ENCODE measurements at places on chromosomes 16 and 17.
A peak's percentile ranks its signal among the peaks of the same experiment; 100 is the strongest.

GRCh38 chr16:9102379-9102778 is 10.9 kb downstream of the HAPSTR1 start:
- DNase-seq: no peak

DNA sequence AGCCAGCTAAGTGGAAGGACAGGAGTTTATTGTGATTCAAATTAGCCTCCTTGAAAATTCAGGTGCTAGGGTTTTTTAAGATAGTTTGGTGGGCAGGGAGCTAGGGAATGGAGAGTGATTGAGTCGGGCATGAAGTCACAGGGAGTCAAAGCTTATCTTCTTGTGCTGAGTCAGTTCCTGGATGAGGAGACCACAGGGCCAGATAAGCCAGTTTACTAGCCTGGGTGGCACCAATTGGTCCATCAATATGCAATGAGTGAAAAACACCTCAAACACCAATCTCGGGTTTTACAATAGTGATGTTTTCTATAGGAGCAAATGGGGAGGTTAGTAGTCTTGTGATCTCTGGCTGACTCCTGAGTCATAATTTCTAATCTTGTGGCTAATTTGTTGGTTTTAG is 165.1 kb downstream of the ABCC12 start:
- DNase-seq: no peak

DNA sequence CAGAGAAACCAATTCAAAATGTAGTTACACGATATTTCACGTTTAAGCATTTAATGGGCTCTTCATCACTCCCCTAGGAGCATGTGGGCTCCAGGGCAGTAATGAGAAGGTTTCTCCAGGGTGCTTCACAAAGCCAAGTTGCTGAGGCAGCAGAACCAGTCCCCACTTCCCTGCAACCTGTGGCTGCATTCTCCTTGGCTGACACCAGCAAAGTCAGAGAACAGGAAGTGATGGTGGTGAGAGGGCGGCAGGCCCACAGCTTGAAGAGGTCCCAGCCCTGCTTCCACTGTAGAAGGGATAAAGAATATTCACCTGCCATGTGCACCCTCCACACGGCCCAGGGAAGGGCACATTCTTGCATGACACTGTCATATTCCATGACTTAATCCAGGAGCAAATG is 133.2 kb downstream of the CBLN1 start:
- DNase-seq: no peak

- DNase-seq: peak; percentile 42
Measured at GRCh38 chr17:27217631-27218030, 76.3 kb upstream of the WSB1 start.

DNA sequence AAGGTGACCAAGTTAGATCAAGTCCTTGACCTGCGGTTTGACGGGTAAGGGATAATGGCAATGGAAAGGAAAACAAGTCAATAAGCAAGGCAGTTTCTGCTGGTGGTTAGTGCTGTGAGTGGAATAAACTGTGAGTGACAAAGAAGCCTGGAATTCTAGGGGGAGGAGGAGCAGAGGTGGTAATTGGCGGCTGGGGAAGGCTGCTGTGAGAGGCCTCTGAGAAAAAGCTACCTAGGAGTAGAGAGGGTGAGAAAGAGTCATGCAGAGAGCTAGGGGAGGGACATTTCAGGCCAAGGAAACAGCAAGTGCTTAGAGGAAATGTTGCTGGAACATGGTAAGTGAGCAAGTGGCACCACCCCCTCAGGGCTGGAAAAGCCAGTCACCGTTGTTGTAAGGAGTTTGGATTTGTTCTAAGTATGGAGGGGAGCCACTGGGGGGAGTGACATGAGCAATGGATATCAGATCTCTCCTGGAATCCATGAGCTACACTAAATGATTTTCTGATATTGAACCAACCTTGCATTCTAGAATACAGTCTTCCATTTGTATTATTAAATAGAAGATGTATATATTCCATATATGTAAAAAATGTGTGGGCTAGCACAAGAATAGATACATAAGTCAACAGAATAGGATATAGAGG is 6.7 kb downstream of the NLRC3 start:
- no peak for DNase-seq

- no peak for DNase-seq
Measured at GRCh38 chr17:80283116-80283852, 22.6 kb downstream of the RNF213 start.

DNA sequence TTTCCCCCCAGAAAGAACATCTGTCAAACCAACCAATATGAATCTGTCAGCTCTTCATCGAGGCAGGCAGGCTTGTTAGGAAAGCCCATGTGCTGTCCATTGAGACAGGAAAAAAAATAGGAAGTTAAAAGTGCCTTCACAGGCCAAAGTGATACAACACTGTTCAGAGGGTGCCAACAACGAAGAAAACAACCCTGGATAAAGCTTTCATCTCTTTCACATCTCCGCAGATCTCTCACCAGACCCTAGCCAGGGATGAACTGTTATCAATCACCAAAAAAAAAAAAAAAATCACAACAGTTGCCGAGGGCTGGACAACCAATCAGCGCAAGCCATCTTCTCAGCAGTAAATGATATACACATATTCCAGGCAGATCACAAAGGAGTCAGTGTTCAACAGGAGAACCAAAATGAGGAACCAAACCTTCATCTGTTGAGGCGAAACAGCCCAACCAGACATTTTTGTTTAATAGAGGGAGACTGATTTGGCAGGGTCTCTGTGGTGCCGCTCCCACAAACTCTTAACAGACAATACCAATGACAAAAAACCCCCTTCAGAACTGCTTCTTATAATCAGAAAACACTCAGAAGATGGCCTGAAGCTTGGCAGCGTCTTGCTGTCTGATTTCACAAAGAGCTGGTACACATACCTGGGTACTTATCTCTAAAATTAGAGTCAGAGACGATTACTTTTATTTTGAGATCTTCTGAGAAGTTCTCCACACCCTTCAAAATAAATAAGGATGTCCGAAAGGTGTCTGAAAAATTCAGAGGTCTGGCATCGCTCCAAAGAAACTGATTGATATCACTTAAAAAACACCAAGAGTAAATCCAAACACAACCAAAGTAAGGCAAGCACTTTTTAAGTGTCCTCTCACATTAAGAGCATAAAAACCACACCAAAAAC is 1.8 kb downstream of the MAP3K14 start:
- DNase-seq: no peak

- DNase-seq: no peak
Measured at GRCh38 chr17:75044716-75045115, 2.1 kb downstream of the ATP5PD start.

DNA sequence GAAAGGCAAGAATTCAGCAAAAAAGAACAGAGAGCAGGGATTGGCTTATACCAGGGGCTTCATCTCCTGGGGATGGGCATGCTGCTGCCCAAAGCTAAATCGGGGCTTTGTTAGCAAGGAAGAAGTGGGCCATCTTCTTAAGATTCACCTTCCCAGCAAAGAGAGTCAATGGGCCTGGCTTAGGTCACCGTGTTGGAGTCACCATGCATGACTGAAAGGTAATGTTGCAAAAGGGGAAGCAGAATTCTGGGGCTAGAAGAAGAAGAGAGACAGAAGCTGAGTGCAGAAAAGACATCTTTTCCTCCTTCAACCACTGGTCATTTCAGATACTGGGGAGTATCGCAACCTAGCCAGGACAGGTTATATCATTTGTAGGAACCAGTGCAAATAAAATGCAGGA is 76.3 kb upstream of the KIFC3 start:
- DNase-seq: no peak

DNA sequence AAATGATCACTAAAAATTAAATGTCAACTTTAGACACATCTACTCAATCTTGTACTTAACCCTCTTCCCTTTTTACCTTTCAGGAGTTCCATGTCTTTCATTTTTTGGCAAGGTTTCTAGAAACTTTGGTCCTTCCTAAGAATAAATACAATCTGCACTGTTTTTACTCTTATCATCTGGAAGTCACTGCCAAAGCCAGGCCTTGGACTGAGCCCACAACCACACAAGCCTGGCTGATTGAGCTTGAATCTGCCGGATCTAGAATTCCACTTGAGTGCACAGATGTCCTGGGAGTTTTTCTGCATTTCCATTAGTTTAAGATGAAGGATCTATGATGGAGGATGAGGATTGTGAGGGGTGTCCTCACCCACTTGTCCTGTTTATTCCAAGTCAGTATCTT is 126.1 kb downstream of the VPS53 start:
- DNase-seq: no peak

- DNase-seq: peak; percentile 47
Measured at GRCh38 chr16:27759967-27760788, 210.2 kb downstream of the KATNIP start.

GRCh38 chr17:17001874-17002520 is 30.1 kb upstream of the TNFRSF13B start:
- peak; percentile 89 for DNase-seq
